ENCODE measurements at places on chromosomes 7 and 10. TPM values are rescaled to one million over a fixed set of nuclear protein-coding genes. Genes with fewer than 3 reads are reported as not detected.

- DNase-seq, result no peak
Measured at GRCh38 chr7:86963599-86964230, 95.7 kb downstream of the ELAPOR2 start.

Gene MYOZ1
- 768 TPM for polyA plus RNA-seq

Gene SLC12A9
- 23.5 TPM for polyA plus RNA-seq

GRCh38 chr7:151387161-151388006, 22.5 kb downstream of the WDR86 start:
- DNase-seq, result no peak

Gene ANKRD30A
- polyA plus RNA-seq, result not detected

GRCh38 chr7:151080067-151080521, 515 bp downstream of the FASTK start:
- DNase-seq, result no peak

GRCh38 chr7:156802214-156802613, 90.8 kb downstream of the LMBR1 start:
- DNase-seq, result no peak

Gene ZNF365
- not detected for polyA plus RNA-seq

DNA sequence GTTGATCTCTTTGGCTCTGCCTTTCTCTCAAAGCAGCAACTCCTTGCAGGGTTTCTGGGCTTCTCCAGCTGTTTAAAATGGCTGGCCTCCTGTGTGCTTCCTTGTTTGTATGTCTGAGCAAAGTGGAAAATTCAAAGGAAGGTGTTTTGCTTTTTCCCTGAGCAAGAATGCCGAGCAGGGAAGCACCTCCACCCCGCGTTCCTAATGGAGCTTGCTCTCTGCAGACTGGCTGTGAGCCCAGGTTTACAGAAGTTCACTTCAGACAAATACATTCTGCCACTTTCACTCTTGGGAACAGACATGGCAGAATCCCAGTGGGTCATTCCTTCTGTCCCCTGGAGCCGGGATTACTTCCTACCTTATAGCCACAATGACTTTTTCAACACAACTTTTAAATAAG, 181.8 kb upstream of the AGK start:
- no peak for DNase-seq

DNA sequence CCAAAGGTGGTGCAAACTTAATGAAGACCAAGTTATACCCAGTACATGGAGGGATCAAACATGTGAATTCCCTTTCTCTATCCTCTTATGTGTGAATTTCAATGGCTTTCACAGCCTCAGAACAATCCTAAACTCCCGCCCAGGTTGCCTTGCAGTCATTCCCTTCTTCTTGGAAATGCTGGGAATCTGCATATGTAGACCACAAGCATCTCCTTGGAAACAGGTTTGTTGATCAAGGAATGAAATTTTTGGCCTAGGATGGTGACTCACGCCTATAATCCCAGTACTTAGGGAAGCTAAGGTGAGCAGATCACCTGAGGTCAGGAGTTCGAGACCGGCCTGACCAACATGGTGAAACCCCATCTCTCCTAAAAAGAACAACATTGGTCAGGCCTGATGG, 77.8 kb upstream of the ABI1 start:
- no peak for DNase-seq

DNA sequence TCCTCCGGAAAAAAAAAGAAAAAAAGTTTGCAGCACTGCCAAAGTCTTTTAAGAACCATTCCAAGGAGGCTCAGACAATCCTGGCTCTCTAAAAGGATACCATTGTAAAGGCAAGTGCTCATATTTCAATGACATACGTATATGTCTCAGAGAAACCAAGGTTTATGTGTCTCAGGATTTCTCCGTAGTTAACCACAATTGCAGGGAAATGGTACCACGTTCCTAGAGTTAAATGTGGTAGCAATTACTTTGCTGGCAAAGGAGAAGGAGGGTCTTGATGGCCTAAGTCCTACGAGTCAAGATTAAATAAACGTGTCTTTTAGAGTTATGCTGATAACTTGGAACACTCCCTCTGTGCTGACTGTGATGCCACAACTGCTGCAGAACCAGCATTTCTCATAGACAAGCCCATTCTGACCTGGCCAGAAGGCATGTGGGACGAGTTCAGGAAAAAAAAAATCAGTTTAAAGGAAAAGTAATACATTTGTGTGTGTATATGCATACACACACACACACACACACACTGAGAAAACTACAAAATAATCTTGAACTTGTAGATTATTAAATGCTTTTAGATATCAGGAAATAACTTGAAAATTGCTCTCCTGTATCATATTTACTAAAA, 245.9 kb downstream of the FGFR2 start:
- peak; percentile 38 for DNase-seq

- DNase-seq, result no peak
Measured at GRCh38 chr10:24162206-24162985, 46.5 kb upstream of the KIAA1217 start.

Gene SLC18A3
- polyA plus RNA-seq, result not detected

DNA sequence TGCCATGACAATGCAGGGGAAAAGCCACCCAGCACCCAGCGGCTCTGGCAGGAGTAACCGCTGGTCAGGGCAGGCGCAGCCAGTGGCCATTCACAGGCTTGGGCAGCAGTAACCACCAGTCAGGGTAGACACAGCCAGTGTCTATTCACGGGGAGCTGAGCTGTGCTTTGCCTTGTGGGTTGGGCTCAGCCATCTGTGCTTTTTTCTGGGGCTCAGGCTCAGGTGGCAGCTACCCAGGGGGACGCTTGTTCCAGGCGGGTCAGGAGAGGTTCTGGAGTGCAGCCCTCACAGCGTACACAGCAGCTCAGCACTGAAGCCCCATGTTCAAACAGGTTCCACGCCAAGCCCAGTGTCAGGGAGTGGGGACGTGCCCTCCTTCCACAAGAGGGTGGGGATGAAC, 28.5 kb downstream of the FOXL3 start:
- no peak for DNase-seq

Gene ITIH5
- 42.2 TPM for polyA plus RNA-seq

GRCh38 chr7:91041901-91042484, 222.2 kb upstream of the FZD1 start:
- DNase-seq, result no peak

GRCh38 chr7:155984609-155985405, 172.5 kb upstream of the SHH start:
- DNase-seq, result no peak

GRCh38 chr7:44275146-44275545, 50.2 kb downstream of the CAMK2B start:
- DNase-seq, result no peak

Gene TRA2A
- polyA plus RNA-seq, result 129 TPM

GRCh38 chr7:34675749-34676374, 17.8 kb downstream of the NPSR1 start:
- DNase-seq, result no peak

GRCh38 chr10:132478341-132479023, 59.1 kb upstream of the INPP5A start:
- no peak for DNase-seq

- peak; percentile 29 for DNase-seq
Measured at GRCh38 chr10:37975401-37975991, 951 bp downstream of the ZNF25 start.

- no peak for DNase-seq
Measured at GRCh38 chr7:25246306-25246705, 18.0 kb upstream of the NPVF start.

GRCh38 chr7:45258533-45259226, 101.1 kb downstream of the RAMP3 start:
- no peak for DNase-seq

GRCh38 chr10:58641708-58642107, 129.0 kb downstream of the BICC1 start:
- no peak for DNase-seq

Gene IDI2
- not detected for polyA plus RNA-seq

GRCh38 chr10:61363006-61363405, 90.2 kb downstream of the TMEM26 start:
- DNase-seq, result no peak

DNA sequence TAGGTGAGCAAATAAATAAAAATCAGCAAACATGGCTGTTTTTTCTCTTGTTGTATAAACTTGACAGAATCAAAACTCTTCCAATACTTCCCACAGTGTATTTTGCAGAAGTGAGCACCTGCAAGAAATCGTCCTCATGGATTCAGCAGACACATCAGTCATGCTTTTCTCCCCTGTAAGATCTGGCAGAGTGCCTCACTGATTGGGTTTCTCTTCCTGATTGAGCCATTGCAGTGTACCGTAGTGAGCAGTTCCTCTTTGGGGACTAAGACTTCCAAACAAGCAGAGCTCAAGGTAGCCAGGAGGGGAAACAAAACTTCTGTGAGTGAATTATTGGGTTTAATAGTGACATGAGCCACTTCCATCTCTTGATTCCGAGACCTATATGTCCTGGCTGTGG, 2.2 kb upstream of the CCDC3 start:
- DNase-seq, result no peak

DNA sequence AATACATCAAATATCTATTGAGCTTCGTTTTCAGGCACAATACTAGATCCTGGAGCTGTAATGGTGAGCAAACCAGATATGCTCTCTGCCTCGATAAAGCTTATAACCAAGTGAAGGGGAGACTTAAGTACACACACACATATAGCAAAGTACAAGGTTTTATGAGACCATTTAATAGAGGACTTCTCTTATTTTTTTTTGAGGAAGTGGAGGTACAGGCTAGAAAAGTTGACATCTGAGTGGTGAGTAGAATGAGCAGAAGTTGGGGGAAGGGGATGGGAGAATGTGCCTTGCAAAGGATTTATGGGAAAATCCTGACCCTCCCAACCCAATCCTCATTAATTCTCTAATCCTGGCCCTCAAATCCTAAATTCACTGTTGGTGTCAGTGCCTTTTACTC, 7.7 kb downstream of the CCDC136 start:
- DNase-seq, result no peak

Gene VWDE
- 1.5 TPM for polyA plus RNA-seq

- DNase-seq, result no peak
Measured at GRCh38 chr10:43453266-43453831, 16.4 kb downstream of the ZNF487 start.

Gene MKX
- polyA plus RNA-seq, result 0.93 TPM

GRCh38 chr10:81873932-81874816, 820 bp upstream of the NRG3 start:
- DNase-seq, result peak; percentile 69

Measured in hindlimb muscle (tissue), 1 donor.